ENCODE measurements at places on chromosomes 7 and 10.
A peak's percentile ranks its signal among the peaks of the same experiment; 100 is the strongest.

- no peak for DNase-seq
Observed at GRCh38 chr10:34721208-34721840, 93.8 kb downstream of the PARD3 start.

- no peak for DNase-seq
Observed at GRCh38 chr7:11923376-11923930, 91.5 kb upstream of the THSD7A start.

- DNase-seq, result no peak
Observed at GRCh38 chr10:74186678-74187077, 35.7 kb downstream of the ADK start.

- no peak for DNase-seq
Observed at GRCh38 chr7:100085515-100085914, 3.3 kb upstream of the COPS6 start.

DNA sequence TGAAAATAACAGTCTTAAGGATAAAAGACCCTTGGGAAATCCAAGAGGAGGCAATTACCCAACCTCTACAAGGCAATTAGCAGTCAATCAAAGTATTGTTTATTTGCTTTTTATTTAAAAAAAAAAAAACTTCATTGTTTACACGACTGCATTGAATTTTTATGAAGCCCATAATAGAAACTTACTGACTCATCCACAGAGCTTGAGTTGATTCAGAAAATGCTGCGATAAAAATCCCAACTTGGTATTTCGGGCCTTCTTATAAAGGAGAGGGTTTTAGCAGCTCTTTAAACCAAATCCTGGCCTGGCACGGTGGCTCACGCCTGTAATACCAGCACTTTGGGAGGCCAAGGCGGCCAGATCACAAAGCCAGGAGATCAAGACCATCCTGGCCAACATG lies 69.2 kb upstream of the PALS2 start:
- no peak for DNase-seq

GRCh38 chr7:33722383-33723101 lies 182.8 kb upstream of the BMPER start:
- DNase-seq, result no peak

GRCh38 chr7:128171-129080 lies 63.9 kb upstream of the FAM20C start:
- no peak for DNase-seq

- peak; percentile 20 for DNase-seq
Observed at GRCh38 chr10:117373823-117374505, 1.3 kb downstream of the PDZD8 start.

- no peak for DNase-seq
Observed at GRCh38 chr7:128120116-128120515, 88.9 kb upstream of the LRRC4 start.

GRCh38 chr7:120723465-120724385 lies 134.2 kb downstream of the TSPAN12 start:
- DNase-seq, result no peak

- DNase-seq, result no peak
Observed at GRCh38 chr10:102243309-102243708, 2.0 kb upstream of the PITX3 start.

DNA sequence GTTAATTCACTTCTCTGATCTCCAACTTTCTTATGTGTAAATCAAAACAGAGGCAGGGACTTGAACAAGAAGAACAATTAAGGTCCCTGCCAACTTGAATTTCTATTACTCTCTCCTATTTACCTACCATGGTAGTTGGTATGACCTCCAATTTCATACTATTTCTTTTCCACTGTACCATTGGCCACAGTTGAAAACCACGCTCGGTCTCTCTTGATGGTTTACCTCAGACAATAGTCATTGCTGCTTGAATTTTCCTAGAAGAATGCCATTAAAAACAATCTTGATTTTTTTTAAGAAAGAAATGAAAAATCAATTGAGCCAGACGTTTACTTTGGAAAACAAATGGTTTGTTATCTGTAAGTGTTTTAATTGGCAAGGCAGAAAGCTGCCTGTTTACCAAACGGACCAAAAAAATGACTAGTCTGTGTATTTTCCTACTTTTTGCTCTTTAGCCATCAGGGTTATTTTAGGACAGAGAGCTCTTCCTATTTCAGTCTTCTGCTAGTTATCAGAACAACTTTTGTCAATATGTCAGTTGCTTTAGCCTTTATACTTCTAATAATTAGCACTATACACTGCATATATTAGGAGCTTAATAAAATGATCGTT lies 157.5 kb upstream of the PLXDC2 start:
- DNase-seq, result no peak

- DNase-seq, result no peak
Observed at GRCh38 chr10:50540826-50541122, 83.0 kb downstream of the SGMS1 start.

DNA sequence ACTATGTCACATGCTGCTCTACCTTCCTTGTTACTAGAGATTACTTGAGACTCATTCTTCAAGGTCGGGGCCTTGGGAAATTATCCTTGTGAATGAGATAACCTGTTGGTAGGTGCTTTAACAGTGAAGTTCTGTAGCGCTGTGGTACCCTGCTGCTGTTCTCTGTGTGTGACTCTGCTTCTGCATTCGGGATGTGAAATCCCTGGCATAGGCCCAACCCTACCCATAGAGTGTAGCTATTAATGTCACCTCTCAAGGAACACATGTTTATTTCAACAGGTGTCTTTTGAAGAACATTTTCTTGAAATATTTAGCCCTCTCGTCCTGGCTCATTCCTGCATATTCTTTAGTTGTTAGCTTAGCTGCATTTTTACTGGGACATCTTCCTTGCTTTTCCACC lies 41.8 kb upstream of the TMEM236 start:
- DNase-seq, result no peak

DNA sequence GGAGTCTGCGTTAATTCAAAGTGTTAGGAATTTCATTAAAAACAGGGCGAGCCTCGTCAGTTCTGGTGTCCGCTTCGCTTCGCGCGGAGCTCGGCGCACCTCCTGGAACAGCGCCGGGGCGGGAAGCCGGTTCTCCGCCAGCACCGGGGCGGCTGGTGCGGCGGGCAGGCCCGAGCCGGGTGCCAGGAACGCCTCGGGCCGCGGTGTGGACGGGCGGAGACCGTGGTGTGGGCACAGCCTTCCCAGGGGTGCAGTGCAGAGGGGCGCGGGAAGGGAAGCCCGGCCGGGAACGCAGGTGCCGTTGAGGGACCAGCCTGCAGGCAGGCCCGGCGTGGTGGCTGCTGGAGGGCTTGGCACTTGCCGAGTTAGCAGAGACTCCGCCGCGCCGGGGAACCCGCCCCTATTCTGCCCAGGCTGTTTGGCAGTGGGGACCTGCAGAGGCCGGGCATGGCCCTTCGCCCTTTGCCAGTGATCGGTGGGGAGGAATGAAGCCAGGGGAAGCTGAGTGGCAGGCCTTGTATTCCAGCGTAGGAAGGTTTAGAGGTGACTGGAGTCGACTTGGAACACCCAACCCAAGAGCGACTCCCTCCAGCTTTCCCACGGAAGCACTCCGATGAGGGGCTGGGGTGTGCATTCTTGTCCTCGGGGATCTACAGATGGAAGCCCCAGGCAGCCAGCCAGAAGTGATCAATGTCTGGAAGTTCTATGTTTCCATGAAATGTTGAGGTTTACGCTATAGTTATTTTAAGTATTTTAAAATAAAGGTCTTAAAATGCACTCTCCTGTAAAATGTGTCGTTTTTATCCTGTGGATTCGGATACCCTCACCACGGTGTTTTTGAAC lies 945 bp upstream of the RHEB start:
- peak; percentile 33 for DNase-seq

- no peak for DNase-seq
Observed at GRCh38 chr10:3140280-3140679, 32.3 kb downstream of the PITRM1 start.

GRCh38 chr7:92325858-92326257 lies 80.1 kb downstream of the ANKIB1 start:
- DNase-seq, result no peak
